Stimulated activated CD4-positive, alpha-beta T cell treated with anti-CD3 and anti-CD28 coated beads, Interleukin-1b, Interleukin-23, amount 100 ng/mL, for 1 hour (primary cell): ENCODE measurements at places on chromosomes 2 and 18.

DNA sequence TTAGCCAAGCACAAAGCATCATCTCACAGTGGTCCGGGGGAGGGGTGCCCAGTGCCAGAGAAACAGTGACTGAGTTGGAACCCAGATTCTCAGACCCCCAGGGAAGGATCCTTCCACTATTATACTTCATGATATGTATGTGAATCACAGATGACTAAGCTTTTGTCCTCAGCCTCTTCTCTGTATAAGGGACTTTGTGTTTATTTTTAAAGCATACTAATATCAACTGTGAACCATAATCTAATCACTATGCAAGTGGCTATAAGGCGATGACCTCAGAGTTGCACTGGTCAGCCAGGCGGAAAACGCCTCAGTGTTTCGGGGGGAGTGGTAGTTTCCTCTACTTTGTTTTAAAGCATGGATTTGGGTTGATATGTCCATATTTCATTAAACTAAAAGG lies 160.4 kb upstream of the TMEM200C start:
- no peak for DNase-seq

DNA sequence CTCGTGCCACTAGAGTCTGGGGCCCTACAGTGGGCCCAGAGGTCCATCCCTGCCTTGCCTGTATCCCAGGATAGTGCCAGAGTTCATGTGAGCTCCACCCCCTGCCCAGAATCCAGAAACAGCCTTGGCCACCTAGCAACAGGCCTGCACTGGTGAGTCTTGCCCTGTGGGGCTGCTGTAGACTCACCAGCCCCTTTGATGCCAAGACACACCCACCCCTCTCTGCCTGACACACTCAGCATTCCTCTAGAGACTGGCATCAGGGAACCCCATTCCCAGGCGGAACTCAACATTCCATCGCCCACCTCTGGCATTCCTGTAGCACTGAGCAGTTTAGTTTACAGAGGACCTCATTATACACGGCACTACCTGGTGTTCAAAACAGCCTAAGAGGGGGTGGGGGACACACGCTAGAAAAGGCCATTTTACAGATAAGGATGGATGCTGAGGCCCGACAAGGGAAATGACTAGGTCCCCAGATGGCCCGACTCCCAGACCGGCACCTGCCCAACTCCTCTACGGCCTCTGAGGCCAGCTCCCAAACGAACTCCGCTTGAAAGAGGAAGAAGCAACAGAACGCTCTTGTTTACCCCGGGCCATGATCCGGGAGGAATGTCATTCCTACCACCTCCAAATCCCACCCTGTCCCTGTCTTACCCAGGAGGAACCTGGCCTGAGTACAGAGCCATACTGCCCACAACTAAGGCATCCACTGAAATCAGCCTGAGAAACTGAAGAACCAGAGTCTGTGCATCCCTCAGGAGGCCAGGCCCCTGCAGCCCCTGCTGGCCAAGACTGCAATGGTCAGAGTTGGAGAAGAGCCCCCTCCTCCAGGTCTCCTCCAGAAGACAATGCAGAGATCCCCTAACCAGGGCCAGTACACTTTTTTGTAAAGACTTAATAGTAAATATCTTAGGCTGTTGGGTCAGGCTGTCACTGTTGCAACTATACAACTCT lies 180.2 kb downstream of the TNS1 start:
- no peak for DNase-seq

DNA sequence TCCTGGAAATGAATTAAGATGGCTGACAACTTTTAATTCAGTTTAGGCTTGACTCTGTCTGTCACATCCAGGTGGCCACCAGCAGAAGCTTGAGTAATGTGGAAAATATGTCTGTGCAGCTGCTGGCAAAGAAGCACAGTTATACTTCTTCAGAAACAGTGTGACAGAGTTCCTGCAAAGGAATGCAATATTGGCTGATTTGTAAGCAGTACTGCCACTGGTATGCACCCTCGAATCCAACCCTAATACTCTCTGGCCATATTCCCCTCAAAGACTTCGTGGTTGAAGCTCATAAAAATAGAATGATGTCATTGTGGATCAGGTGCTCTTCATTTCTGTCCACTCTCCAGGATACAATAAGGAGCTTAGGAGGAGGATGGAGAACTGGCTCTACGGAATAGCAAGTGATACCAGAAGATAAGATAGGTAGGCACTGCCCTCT lies 86.2 kb downstream of the METTL8 start:
- DNase-seq = no peak

DNA sequence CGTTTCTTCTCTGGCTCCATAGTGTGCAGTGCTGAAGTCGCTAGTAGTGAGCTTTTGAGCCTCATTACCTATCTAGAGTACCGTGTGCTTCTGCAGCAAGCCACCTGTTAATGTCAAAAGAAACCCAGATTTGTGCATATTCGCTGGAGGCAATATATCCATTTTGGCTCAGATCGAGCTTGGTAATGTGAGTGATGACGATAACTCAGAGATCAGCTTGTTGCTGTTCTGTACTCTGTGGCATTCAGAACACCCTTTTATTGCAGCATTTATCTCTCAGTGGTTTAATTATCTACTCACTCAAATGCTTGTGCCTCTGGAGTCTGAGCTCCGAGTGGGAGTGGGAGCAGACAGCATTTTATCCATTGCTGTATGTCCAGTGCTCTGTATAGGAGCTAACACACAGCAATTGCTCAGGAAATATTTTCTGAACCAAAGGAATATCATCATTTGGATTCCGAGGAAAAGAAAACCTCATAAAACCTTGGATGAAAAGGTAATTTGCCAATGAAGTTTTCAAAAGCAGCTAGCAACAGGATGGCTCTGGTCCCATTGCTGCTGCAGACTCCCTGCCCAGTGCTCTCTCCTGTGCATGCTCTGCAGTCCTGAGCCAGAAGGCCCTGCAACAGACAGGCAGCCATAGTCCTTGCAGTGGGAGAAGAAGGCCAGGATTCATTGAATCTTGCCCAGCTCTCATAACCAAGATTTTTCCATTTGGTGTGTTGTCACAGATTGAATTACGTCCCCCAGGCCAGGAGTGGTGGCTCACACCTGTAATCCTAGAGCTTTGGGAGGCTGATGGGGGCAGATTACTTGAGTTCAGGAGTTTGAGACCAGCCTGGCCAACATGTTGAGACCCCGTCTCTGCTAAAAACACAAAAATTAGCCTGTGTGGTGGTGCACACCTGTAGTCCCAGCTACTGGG lies 183.8 kb downstream of the MYCN start:
- DNase-seq = no peak

DNA sequence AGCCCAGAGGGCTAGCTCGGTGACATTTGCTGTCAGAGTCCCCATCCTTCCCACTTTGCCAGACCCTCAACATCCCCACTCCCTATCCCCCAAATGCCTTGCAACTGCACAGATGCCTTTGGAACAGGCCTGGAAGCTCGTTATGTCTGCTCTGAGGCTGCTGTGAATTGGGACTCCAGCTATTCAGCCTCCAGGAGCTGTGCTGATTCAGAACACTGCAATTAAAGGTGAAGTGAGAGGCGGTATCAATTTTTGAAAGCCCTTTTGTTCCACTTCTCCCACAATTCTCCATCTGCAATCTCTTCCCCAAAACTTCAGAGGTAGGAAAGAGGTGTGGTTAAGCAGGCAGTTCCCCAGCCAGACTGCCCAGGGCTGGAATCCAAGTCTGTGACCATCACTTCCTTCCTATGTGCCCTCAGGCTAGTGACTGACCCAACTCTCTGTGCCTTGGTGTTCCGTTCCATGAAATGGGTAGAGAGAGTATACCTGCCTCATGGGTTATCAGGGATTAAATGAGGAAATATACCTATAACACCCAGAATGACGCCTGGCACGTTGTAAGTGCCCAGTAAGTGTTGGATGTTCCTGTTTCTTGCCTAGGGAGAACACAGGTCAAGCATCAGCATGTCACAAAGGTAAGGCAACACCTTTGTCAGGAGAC lies 17.5 kb downstream of the NOSTRIN start:
- no peak for DNase-seq

DNA sequence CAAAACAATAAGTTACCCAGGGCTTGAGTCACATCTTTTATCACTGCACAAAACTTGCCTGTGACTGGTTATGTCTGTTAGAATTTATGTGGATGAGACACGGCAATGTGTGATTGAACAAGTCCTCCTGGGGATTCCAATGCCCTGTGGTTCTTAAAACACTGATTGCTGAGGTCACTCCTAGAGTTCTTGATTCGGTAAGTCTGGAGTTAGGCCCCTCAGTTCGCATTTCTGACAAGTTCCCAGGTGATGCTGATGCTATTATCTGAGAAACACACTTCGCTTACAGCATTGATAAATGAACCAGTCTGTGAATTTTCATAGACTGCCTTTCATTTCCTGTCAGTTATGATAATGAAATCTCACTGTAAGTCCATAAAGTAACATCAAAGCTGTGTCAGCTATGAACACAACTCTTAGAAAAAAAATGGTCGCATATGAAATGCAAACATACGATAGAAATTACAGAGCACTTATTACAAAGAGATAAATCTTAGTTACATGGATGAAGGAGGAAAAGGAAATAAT lies 214.0 kb downstream of the DLGAP1 start:
- no peak for DNase-seq

DNA sequence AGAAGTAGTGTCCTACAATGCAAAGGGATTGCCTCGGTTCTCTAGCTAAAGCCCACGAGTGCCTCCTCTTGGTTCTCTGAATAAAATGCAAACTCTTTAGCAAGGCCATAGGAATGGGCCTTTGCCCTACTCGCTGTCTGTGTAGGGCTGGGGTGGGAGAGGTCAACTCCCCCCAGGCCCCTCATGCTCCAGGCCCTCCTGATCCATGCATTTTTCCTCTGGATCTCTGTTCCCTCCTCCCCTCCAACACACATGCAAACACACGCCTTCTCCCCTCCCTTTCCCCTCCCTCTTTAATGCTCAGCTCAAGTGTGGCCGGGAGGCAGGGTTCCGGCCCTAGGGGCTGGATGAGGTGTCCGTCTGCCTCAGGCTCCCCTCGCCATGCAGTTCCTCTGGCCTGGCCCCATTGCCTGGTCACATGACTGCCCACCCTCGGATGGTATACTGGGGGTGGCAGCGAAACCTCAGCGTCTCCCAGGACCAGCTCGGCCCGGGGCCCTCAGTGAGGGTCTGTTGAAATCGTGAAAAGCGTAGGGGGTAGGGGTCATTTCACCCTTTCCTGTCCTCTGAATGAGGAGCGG lies 14.9 kb upstream of the KLF11 start:
- no peak for DNase-seq

GRCh38 chr2:144096531-144096930 lies 423.4 kb downstream of the ZEB2 start:
- DNase-seq = no peak

GRCh38 chr2:42331569-42332284 lies 29.3 kb downstream of the COX7A2L start:
- no peak for DNase-seq

DNA sequence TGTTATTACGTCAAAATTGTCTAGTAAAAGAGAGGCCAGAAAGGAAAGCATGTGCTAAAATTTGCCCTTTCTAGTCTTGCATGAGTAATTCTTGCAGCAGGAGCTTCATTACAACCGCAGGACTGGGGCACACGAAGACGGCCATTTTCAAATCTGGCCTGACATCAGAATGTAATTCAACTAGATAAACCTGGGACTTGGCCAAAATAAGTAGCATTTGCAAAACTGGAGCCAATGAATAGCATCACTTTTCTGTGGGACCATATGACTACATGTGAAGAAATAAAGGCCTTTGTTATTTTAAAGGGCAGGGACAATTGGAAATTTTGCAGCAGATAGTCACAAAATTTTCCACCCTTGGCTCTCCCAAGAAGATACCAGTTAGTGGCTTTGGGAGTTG lies 3.0 kb upstream of the FZD7 start:
- DNase-seq = no peak

- DNase-seq = no peak
These were observed 835.1 kb downstream of the TSN start for GRCh38 chr2:122590524-122590923.

- DNase-seq = no peak
These were observed 353.8 kb upstream of the SPRED2 start for GRCh38 chr2:65786007-65786717.

DNA sequence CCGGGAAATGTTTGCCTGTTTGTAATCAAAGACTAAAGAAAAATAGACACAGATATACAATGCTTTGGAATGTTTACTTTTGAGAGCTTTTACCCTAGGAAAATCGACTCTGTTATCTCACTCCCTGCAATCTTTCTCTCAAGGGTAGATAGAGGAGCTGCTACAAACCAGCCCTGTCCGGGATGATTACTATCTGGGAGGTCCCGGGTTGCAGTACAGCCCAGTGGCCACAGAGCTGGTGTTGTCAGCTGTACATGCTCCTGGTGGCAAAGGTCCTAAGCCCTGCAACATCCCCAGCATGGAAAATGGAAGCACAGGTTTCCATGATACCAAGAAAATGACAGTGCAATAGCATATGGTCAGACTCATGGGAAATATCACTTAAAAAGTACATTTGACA lies 570.5 kb upstream of the SOX11 start:
- DNase-seq = no peak
